ENCODE measurements at places on chromosomes 4 and X.
A peak's percentile ranks its signal among the peaks of the same experiment; 100 is the strongest.

GRCh38 chrX:22057667-22058066 is 25.5 kb downstream of the PHEX start:
- DNase-seq, result no peak

DNA sequence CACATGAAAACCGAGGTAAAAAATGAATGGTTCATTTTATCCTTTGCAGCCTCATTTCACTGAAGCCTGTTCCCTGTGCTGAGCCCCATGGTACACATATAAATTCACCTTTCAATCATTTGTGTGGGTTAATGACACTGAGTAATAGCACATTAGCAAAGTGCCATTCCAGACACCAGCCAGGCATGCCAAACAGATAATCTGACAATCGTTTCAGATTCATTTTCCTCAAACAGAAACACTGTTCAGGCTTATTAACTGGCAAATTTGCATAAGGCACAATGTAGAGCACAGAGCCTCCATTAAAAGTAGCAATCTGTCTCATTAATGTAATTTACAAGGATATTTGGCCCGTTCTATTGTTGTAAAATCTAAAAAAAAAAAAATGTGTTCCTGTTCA is 76.2 kb downstream of the UNC5C start:
- DNase-seq, result no peak

GRCh38 chr4:151553874-151554273 is 144.9 kb downstream of the FHIP1A start:
- no peak for DNase-seq

GRCh38 chr4:183552274-183553146 is 47.7 kb downstream of the ING2 start:
- no peak for DNase-seq

GRCh38 chr4:154507156-154507555 is 15.6 kb upstream of the DCHS2 start:
- DNase-seq, result no peak

DNA sequence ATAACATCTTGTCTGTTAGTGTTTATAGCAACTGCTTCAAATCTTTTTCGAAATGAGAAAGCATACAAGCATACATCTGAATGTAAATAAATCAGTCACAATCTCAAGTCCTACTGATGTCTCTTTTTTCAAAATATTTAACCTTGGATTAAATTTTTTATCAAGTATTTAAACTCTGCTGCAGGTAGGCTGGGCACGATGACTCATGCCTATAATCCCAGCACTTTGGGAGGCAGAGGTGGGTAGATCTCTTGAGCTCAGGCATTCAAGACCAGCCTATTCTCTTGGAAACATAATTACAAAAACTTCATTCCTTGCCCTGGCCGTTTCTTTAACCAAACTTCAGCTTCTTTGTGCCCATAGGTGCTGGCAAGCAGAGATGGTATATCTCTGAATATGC is 540.3 kb upstream of the GALNT7 start:
- DNase-seq, result no peak

- no peak for DNase-seq
Measured at GRCh38 chr4:166044871-166045270, 171.8 kb downstream of the TLL1 start.

GRCh38 chrX:17052210-17052609 is 105.8 kb downstream of the REPS2 start:
- no peak for DNase-seq

- no peak for DNase-seq
Measured at GRCh38 chr4:84502333-84502954, 3.4 kb upstream of the NKX6-1 start.

DNA sequence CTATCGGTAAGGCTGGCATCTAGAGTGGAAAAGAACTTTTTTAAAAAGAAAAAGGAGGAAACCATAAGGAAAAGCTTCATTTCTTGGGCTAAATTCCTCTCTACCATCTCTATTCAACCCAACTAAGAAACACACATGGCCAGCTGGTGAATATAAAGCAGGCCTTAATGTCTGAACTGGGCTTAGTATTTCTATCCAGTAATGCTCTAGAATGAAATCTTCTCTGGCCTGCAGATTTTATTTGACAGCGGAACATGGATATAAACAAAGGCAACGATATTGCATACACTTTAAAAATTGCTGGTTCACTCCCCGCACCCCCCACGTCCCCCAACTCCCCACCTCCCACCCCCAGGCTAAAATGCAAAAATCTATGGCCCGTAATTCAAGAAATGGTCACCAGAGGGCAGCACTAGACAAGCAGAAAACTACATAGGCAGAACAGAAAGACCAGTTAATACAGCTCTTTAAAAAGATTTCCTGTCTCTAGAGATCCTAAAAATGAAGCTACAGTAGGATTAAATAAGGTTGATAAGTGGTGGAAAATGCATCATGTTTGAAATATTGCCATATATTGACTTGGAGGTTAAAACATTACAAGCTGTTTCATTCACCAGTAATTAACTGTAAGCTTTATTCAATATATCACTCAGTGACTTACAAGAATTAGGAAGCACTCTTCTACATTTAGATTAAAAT is 155.2 kb upstream of the GALNT7 start:
- no peak for DNase-seq

DNA sequence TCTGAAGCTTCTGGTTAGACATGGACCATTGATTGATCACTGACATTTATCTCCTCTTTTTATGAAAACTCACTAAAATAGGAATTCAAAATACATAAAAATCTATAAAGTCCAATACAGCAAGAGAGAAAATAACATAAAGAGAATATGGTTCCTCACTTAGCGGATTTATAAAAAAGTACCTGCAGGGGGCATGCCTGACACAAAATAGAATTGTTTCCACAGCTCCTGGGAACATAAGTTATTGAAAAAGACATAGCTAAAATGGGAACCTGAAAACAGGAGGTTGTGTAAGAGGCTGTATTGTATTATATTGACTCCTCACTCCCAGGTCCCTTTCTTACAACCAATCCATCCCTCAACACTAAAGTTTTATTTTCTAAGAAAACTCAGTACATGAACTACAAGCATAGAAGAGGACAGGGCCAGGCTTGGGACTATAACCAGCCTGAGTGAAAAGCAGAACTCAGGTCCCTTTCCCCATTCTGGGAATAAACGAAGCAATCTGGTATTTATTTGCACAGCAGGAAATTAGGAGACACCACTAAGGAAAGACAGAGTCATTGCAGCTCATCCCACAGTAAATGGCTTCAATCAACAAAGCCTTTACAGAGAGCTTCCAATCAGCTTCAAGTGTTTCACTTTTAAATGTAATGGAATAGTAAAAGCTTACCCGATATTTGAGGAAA is 121.1 kb upstream of the NDST4 start:
- DNase-seq, result no peak

DNA sequence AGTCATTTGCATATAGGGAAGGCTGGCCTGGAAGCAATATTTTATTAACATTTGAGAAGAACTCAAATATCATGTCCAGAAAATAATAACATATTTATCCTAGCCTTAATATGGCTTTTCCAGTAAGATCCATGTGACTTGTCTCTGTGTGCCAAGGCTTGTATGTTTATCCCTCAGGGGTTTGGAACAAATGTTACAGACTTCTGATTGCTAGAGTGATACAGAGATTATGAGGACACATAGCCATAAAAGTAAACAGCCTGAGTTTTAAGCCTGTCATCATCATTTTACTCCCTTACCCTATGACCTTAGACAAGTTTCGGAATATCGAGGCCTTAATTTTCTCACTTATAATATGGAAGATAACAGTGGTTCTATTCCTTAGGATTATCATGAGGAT is 338.1 kb downstream of the GPAT3 start:
- no peak for DNase-seq

DNA sequence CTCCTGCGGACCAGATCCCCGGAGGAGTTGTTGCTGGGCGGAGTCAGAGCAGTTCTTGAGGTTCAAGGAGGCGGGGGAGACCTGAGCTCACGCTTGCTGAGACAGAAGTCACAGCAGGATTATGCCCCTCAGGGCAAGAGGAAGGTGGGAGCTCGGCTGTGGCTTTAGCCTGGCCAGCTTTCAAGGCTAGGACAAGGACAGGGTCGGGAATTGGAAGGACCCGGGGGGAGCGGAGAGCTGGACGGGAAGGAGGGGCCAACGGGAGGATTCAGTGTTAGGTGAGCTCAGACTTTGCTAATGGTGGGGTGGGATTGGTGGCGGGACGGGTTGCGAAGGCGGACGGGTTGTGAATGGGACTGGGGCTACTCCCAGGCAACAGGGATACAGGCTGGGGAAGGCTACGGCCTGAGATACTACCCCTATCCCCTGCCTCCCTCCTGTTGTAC is at the start of gene RIBC1:
TSS of gene RIBC1 (plus strand) at position 13 of the 446 bp plus-strand sequence. CDS start 3,404 bp downstream, outside the sequence.
- no peak for DNase-seq

DNA sequence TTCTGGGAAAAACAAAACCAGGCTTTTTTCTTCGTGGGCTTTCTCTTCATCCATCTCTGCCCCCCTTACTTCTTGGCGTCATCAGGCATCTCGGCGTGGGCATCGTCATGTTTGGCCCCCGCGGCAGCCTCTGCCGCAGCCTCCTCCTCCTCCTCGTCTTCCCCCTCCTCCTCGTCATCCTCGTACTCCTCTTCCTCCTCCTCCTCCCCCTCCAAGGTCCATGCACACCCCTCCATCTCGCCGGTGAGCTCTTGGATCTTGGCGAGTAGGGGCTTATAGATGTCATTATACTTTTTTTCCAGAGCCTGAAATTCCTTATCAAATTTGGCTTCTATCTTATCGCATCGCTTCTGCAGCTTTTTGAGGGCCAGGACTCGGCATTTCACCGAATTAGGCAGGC is 488 bp downstream of the NAP1L5 start:
- DNase-seq, result no peak

DNA sequence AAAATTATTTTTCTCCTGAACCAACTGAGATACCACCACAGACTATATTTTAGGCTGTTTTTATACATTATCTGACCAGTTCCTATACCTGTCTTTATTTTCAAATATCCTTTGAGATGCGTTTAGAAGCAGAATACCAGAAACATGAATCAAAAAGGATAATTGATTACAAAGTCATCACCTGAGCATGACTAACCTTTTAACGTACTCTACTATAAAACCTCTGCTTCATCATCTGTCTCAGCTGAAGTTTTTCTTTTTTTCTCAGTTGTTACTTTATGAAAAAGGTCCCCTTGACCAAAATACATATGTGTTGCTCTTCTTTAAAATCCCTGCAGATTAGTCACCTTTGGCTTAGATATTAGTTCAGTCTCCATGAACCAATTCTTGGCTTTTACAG is 109.8 kb downstream of the AMMECR1 start:
- DNase-seq, result no peak

GRCh38 chr4:48665555-48666186 is 114.4 kb downstream of the FRYL start:
- no peak for DNase-seq

- DNase-seq, result no peak
Measured at GRCh38 chrX:146264763-146265375, 447.2 kb downstream of the SLITRK2 start.

DNA sequence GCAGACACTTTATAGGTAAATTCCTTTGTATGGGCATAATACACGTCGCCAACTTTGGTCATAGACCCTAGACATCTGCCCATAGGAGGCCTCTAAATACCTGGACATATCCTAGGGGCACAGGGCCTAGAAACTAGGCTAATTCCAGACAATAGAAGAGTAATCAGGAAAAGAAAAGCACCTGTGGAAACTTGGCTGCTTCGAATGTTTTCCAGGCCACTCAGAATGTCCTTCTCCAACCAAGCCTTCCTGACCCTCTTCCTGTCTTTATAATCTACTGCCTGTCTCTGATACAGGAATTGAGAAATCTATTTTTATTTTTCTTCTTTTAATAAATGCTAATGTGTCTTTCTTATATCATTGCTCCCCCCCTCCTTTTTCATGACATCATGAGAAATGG is 493.1 kb downstream of the IL15 start:
- no peak for DNase-seq

- peak; percentile 65 for DNase-seq
Measured at GRCh38 chr4:73257234-73257633, 1.4 kb downstream of the ANKRD17 start.

GRCh38 chr4:3710451-3711182 is 55.6 kb upstream of the ADRA2C start:
- no peak for DNase-seq

GRCh38 chrX:101408532-101408841 is 465 bp downstream of the HNRNPH2 start:
- no peak for DNase-seq

- DNase-seq, result no peak
Measured at GRCh38 chrX:101745046-101745445, 85.4 kb upstream of the ARMCX2 start.

- no peak for DNase-seq
Measured at GRCh38 chrX:57156397-57157049, 19.3 kb upstream of the SPIN2A start.

DNA sequence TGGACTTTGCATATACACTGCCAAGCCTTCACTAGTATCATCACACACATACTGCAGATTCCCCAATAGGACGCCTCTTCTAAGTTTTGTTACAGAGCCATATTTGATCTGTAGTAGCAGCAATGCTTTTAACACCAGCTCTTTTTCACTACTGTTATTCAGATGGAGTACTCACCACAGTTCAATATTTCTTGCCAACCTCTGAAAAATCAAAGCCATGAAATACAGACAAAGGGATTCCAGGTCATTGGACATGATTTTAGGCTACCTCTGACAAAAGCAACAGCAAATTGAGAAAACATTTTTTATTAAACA is 390.7 kb upstream of the ADGRL3 start:
- no peak for DNase-seq

GRCh38 chrX:46750889-46751288 is 8.0 kb downstream of the SLC9A7 start:
- no peak for DNase-seq

GRCh38 chrX:80282535-80282934 is 137.7 kb upstream of the TENT5D start:
- DNase-seq, result no peak

GRCh38 chr4:48109413-48110263 is 24.4 kb downstream of the TXK start:
- no peak for DNase-seq

- no peak for DNase-seq
Measured at GRCh38 chrX:140525448-140525847, 20.6 kb upstream of the SOX3 start.

DNA sequence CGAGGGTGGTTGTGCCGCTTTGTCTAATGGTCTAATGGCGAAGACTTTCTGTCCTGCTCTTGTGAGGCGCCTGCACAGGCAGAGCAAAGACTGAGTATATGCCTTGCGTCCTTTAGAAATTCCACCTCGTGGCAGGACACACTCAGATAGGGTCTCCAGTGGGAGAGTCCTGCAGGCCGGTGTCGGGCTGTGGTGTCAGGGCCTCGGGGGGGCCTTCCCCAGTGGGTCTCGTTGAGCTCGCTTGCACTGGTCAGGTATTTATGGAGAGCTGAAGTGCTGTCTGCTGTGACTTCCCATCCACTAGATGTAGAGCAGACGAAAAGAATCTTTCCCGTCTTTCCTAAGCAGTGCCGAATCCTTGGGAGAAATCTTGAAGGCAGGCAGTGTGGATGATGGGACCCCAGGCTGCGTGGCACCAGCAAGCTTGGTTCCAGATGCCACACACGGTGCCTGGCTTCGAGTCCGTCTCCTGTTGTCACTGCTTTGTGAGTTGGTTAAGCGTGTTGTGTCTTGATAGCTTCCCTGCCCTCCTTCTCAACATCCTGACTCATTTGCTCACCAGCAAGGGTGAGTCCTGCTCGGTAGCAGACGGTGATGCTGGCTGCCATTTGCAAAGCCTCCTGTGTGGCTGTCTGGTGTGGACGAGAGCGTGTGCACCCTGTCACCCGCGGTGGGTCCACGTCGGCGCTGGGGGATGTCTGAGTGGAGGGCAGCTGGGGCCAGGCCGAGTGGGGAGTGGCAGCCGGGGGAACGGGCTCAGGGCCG is 20.5 kb downstream of the MAEA start:
- DNase-seq, result no peak

Data from BJ (cell line).